ENCODE measurements at places on chromosomes 1 and 21.

DNA sequence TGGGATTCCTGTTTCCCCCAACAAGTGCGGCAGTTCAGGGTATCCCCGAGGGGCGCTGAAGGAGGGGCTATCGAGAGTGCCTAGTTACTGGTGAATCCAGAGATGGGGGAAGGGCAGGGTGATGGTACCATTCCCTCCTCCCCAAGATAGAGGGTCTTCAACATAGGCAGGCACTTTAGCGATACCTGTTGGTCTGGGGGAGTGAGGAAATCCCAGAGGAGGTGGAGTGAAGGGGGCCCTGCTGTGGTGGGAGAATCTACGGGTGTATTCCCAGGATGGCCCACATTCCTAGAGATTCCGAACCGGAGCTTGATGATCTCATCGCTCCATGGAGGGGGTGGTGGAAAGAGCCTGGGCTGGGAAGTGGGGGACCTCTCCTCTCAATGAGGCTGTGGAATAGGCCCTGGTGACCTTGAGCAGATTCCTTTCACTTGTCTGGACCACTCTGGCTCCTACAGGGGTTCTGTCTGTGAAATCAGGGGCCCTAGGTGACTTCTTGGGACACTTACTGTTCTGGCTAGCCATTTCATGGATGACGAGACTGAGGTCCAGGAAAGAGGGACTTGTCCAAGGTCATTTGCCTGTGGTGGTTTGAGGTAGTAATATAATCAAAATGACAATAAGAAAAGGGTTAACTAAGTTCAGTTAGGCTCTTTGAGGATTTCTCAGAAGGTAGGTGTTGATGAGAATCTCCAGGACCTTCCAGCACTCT lies 52.7 kb upstream of the SYNC start:
- no peak for DNase-seq

- peak; percentile 97 for DNase-seq
Measured at GRCh38 chr21:45363921-45364467, 41.0 kb upstream of the COL18A1 start.

GRCh38 chr1:229247871-229248270 lies 23.0 kb upstream of the RAB4A start:
- DNase-seq: no peak

- DNase-seq: no peak
Measured at GRCh38 chr1:208850442-208850841, 606.3 kb upstream of the PLXNA2 start.

DNA sequence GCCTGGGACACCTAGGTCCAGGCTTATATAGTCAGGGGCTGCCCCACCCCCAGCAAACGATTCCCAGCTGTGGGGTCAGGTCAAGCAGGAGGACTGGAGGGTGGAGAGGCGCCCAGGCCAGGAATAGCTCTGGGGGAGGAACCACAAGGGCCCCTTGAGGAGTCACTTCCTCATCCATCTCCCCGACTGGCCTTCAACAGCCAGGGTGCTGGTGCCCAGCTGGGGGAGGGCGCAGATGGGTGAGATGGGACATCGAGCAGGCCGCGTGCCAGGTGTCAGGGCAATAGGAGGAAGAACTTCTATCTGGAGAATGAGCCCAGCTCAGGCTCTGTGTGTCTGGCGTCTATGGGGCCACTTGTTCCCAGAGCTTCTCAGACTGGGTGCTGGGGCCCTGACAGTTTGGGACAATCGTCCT lies 208 bp upstream of the MYBPH start:
- no peak for DNase-seq

GRCh38 chr1:100708476-100709062 lies 11.0 kb upstream of the VCAM1 start:
- peak; percentile 54 for DNase-seq

DNA sequence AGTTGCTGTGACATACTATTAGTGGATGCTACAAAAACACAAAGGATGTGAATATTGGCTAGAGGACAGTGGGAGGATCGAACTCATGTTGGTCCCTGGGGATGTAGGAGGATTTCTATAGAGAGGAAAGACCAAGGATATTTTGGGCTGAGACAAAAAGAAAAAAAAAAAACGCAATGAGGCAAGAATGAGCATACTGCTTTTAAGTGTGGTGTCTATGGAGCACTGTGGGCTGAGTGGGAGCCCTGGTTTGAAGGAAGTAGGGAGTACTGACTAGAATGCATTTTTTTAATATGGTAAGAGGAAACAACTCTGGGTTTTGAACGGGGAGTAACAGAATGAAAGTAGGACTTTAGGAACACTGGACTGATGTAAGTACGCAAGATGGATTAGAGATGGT lies 450.7 kb downstream of the NEGR1 start:
- no peak for DNase-seq

- peak; percentile 27 for DNase-seq
Measured at GRCh38 chr1:31297277-31298247, 730 bp downstream of the ZCCHC17 start.

- peak; percentile 17 for DNase-seq
Measured at GRCh38 chr1:44743211-44743610, 3.6 kb downstream of the KIF2C start.

DNA sequence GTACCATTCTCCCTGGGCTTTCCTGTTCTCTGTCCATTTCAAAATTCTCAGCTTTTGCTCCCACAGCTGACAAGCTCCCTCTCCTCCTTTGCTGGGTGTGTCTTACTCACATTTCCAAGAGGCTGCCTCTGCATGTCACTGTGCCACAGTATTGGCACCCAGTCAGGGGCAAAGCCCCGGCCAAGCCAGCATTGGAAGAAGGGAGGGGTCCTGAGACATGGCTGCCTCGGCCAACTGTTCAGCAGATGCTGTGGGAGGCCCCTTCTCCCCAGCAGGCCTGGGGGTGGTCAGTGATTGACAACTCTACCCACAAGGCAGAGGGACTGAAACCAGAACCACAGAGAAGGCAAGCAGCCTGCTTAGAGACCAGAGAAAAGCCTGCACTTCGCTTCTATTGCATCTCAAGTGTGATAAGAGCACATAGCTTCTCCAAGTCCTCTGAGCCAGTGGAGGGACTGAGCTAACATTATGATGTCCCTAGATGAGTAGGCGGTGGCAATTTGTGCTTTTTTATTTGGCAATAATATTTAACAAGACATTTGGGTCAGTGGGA lies 294.1 kb downstream of the SIPA1L2 start:
- no peak for DNase-seq

DNA sequence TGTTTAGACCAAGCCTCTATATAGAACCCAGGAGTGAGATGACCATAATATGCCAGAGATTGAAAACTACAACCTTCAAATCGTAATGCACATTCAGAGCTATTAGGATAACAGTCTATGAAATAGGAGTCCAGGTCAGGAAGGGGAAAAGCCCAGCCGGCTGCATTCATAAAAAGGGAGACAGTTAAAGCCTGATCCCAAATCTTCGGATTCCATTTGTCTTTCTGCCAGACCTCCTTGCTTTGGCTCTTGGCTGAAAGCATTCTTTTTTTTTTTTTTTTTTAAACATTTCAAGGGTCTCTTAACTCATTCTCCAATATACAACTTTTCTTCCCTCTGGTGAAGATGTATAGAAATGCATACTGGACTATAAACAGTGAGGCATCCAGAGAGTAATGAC lies 81.1 kb downstream of the NTPCR start:
- DNase-seq: no peak

- DNase-seq: no peak
Measured at GRCh38 chr1:109347511-109347910, 40.7 kb upstream of the MYBPHL start.

GRCh38 chr1:209642816-209643215 lies 9.4 kb downstream of the LAMB3 start:
- no peak for DNase-seq

GRCh38 chr1:115677182-115677555 lies 35.4 kb downstream of the VANGL1 start:
- peak; percentile 35 for DNase-seq

- no peak for DNase-seq
Measured at GRCh38 chr1:152917794-152918193, 9.4 kb downstream of the IVL start.

- DNase-seq: no peak
Measured at GRCh38 chr1:166080967-166081870, 85.6 kb downstream of the FAM78B start.

DNA sequence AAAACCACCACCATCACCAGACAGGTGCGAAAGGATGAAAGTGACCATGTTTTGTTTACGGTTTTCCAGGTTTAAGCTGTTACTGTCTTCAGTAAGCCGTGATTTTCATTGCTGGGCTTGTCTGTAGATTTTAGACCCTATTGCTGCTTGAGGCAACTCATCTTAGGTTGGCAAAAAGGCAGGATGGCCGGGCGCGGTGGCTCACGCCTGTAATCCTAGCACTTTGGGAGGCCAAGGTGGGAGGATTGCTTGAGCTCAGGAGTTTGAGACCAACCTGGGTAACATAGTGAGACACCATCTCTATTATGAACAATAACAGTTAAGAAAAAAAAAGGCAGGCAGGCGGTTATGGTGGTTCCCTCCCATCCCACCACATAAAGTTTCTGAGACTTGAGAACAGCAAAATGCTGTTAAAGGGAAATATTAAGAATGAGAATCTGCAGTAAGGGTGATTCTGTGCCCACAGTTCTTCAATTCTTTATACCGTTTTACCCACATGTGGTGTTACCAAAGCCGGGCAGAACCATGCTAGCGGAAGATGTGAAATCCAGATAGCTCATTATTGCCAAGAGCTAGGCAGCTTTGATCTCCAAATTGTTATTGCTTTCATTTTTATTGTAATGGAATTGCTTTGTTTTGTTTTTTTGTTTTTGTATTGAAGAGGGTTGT lies 34.5 kb upstream of the TDRD10 start:
- no peak for DNase-seq

GRCh38 chr1:48164571-48164970 lies 57.9 kb upstream of the SLC5A9 start:
- DNase-seq: no peak

- DNase-seq: peak; percentile 70
Measured at GRCh38 chr1:10338047-10338446, 60.8 kb upstream of the PGD start.

GRCh38 chr1:43800771-43801170 lies 93.4 kb downstream of the ST3GAL3 start:
- DNase-seq: no peak

GRCh38 chr1:34650800-34651199 lies 104.0 kb upstream of the GJB5 start:
- DNase-seq: no peak

- peak; percentile 2 for DNase-seq
Measured at GRCh38 chr1:217857061-217857460, 225.9 kb downstream of the SPATA17 start.
